Activated T-cell treated with anti-CD3 and anti-CD28 coated beads, Interleukin-2, amount 50 U/mL, for 24 hours (primary cell): ENCODE measurements at places on chromosomes 2 and 18.

- peak overlapping the region; percentile 99 for H3K27ac ChIP-seq
- peaks cover 33% of the 10 kb centered on the region for H3K4me1 ChIP-seq
- H3K4me3 ChIP-seq = peak overlapping the region; percentile 98
- H3K27me3 ChIP-seq = no peaks in the 10 kb centered on the region
- no peak for DNase-seq
- peaks cover 24% of the 10 kb centered on the region for H3K36me3 ChIP-seq
Observed at GRCh38 chr2:17752246-17752645, 1.4 kb downstream of the SMC6 start.

GRCh38 chr2:144503242-144503641, 16.7 kb downstream of the ZEB2 start:
- DNase-seq = no peak
- peaks cover 40% of the 10 kb centered on the region for H3K4me1 ChIP-seq
- H3K4me3 ChIP-seq = no peak overlapping the region
- no peak overlapping the region for H3K27ac ChIP-seq
- peaks cover 1% of the 10 kb centered on the region for H3K36me3 ChIP-seq
- peaks cover 36% of the 10 kb centered on the region for H3K27me3 ChIP-seq

DNA sequence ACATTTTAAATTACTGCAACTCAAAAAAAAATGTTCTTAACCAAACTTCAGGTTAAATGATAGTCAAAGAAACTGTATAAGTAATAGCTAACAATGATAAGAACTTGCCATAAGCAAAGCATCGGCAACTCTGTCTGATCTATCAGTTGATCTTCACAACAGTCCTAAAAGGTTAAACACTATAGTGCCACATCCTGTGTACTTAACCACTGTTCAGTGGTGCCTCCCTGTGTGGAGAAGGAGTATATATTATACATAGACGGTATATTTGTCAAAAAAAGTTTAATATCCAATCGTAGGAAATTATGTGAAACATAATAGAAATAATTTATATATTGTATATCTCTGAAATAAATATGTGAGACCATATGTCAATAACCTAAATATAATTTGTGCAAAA, 13.0 kb downstream of the DTNA start:
- DNase-seq = no peak
- H3K27ac ChIP-seq = no peak overlapping the region
- no peak overlapping the region for H3K4me3 ChIP-seq

DNA sequence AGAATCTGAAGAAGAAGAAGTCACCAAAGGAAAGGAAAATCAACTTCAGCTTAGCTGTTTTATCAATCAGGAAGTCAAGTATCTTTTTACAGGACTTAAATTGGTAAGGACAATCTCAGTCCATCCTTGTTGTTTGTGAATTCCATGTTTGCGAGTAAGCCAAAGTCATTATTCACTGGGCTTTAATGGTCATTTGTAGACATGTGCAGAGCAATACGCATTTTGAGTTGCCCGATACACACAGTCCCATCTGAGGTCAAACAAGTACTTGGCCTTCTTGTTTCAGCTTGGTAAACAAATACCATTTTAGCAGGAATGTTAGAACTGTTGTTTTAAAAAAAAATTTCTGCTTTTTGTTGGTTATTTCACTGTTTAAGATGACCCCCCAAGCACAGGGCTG, 40.9 kb downstream of the USP14 start:
- H3K27me3 ChIP-seq = no peaks in the 10 kb centered on the region
- no peak overlapping the region for H3K27ac ChIP-seq
- H3K4me1 ChIP-seq = peaks cover 6% of the 10 kb centered on the region
- no peak for DNase-seq
- peaks cover 87% of the 10 kb centered on the region for H3K36me3 ChIP-seq

DNA sequence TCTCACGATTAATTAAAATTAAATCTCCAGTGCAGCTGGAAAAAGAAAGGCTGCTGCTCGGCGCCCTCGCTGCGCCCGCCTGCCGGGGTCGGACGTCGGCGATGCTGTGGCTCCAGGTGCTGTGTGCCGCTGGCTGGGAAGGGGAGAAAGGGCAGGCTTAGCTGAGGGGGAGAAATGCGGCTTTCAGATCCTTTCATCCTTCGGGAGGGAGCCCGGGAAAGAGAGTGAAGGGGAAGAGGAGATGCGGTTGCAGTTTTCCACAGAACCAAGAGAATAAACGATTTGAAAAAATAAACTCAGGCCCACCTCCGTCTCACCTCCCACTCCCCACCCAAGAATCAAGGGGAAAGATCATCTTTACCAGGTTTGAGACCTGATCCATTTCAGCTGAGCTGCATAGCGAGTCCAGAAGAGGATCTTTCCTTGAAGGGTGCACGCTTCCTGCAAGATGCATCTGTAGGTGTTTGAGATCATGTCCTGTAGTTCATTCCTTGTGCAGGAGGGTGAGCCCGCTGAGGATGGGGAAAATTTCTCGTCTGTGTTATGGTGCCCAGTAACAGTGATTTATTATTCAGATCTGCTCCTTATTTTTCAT, 495 bp downstream of the TMEM169 start:
- H3K27ac ChIP-seq = peak overlapping the region; percentile 91
- peaks cover 12% of the 10 kb centered on the region for H3K36me3 ChIP-seq
- H3K4me1 ChIP-seq = peaks cover 64% of the 10 kb centered on the region
- DNase-seq = no peak

DNA sequence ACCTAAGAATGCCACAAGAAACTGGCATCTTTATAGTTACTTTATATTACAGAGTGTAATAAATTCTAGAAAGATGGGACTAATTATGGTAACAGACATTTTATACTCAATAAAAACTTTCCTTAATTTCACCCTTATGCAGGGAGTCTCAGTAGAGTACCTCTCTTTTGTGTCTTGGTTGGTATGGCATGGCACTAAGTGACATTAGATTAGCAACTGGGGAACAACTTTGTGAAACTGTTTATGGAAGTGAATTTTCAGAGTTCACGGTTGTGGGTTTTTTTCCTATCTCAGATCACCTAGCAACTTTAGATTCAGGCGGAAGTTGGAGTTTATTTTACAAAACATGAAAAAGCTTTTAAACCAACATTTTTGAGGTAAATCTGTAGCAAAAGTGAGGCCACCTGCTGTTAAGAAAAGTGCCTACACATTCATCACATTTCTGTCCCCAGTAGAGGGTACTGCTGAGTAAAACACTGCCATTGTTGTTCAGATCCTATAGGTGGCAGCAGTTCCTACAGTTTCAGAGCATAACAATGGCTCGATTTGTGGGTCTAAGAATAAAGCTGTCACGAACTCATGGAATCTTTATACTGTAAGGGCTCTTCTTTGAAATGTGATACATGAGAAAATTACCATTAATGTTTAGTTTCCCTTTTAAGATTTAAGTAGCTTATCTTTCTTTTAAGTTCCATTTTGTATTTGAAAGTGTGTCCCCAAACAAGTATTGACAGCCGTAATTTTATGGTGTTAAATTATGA, 117.6 kb downstream of the CAMKMT start:
- DNase-seq = no peak
- H3K4me1 ChIP-seq = peaks cover 9% of the 10 kb centered on the region
- H3K27me3 ChIP-seq = no peaks in the 10 kb centered on the region
- H3K36me3 ChIP-seq = no peaks in the 10 kb centered on the region
- no peak overlapping the region for H3K27ac ChIP-seq

GRCh38 chr2:140348826-140349225, 1568.6 kb upstream of the NXPH2 start:
- no peaks in the 10 kb centered on the region for H3K4me1 ChIP-seq
- no peak overlapping the region for H3K27ac ChIP-seq

- no peak overlapping the region for H3K4me3 ChIP-seq
- H3K4me1 ChIP-seq = no peaks in the 10 kb centered on the region
- H3K27ac ChIP-seq = no peak overlapping the region
- DNase-seq = no peak
Observed at GRCh38 chr2:8858264-8858663, 20.9 kb upstream of the KIDINS220 start.

- no peak for DNase-seq
- no peaks in the 10 kb centered on the region for H3K27me3 ChIP-seq
- H3K27ac ChIP-seq = no peak overlapping the region
- H3K4me3 ChIP-seq = no peak overlapping the region
Observed at GRCh38 chr2:177188482-177189469, 23.8 kb upstream of the HNRNPA3 start.

- H3K36me3 ChIP-seq = no peaks in the 10 kb centered on the region
- H3K4me3 ChIP-seq = no peak overlapping the region
- H3K4me1 ChIP-seq = peaks cover 5% of the 10 kb centered on the region
- H3K27me3 ChIP-seq = no peaks in the 10 kb centered on the region
- H3K27ac ChIP-seq = no peak overlapping the region
Observed at GRCh38 chr2:167192833-167193232, 304.6 kb downstream of the XIRP2 start.

DNA sequence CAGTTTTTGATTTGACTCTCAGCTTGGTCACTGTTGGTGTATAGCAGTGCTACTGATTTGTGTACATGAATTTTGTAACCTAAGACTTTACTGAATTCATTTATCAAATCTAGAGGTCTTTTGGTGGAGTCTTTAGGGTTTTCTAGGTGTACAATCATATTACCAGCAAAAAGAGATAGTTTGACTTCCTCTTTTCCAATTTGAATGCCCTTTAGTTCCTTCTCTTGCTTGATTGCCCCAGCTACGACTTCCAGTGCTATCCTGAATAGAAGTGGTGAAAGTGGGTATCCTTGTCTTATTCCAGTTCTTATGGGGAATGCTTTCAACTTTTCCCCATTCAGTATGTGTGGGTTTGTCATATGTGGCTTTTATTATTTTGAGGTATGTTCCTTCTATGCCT, 312.9 kb upstream of the REV1 start:
- no peak overlapping the region for H3K4me3 ChIP-seq
- H3K27ac ChIP-seq = no peak overlapping the region

DNA sequence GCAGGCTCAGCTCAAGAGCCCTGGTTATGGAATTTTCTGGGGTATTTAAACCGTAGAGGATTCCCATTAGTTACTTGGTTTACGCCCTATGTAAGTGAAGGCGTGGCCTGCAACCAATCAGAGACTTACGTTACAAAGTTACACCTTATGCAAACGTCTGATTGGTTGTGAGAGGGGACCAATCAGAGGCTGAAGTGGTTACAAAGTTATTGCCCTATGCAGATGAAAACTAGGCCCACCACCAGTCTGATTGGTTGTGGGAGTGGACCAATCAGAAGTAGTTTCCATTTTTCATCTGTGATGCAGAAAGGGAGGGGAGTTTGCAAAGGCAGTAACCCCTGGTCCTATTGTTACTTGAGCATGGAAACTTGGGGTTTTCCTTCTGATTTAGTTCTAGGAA, 49.1 kb downstream of the DLGAP1 start:
- H3K27ac ChIP-seq = no peak overlapping the region
- no peak overlapping the region for H3K4me3 ChIP-seq
- H3K4me1 ChIP-seq = no peaks in the 10 kb centered on the region
- no peak for DNase-seq
- H3K36me3 ChIP-seq = no peaks in the 10 kb centered on the region

DNA sequence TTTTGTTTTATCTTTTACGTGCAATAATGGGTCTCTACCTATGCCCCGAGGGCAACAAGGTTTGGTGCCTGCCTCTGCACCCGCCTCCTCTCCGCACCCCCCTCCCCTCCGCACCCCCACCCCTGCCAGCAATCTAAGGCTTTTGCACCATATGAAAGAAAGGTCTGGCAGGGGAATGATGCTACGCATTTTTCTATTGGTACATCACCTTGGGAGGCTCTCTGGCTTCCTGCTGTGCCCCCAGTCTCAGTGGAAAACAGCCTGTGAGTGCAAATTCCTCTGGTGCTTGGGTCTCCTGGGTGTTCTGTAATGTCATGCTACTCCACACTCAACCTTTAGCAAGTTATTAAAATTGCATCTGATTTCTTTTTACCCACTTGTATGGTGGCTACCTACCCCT, 161.3 kb upstream of the SMAD7 start:
- no peaks in the 10 kb centered on the region for H3K4me1 ChIP-seq
- DNase-seq = no peak
- no peak overlapping the region for H3K4me3 ChIP-seq
- H3K27ac ChIP-seq = no peak overlapping the region

DNA sequence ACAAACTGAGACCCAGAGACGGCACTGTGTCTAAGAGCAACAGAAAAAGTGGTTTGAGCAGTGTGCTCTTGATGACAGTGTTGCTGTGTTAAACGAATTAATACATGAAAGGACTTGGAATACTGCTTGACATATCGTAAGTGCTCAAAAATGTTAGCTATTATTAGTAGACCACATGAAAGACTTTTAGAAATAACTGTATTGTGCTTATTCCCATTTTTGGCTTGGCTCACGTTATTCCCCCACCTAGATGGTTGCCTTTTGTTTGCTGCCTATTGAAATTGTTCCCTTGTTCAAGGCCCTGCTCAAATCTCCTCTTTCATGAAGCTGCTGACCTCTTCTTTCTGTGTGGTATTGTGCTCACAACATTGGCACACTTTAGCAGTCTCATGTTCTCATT, 27.8 kb upstream of the C2orf74 start:
- H3K36me3 ChIP-seq = no peaks in the 10 kb centered on the region
- H3K27ac ChIP-seq = no peak overlapping the region
- H3K4me1 ChIP-seq = peaks cover 1% of the 10 kb centered on the region
- H3K4me3 ChIP-seq = no peak overlapping the region

DNA sequence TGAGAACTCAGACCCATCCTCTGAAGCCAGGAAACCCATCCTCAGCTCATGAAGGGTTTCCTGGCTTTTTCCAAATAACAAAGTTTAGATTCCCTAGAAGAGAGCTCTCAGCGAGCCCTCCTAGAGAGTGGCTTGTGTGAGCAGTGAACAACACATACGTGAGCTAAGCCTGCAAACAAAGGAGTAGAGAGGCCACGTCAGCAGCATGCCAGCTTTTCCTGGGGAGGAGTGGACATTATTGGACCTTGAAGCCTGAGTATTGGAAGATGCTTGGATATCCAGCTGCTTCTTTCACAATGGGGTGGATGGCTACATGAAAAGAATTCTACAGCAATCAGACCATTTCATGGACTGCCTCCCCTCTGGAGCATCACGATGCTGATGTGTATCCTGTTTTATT, 21.1 kb downstream of the KIF5C start:
- H3K27ac ChIP-seq = no peak overlapping the region
- no peak for DNase-seq
- peaks cover 10% of the 10 kb centered on the region for H3K27me3 ChIP-seq
- peaks cover 10% of the 10 kb centered on the region for H3K36me3 ChIP-seq
- H3K4me3 ChIP-seq = no peak overlapping the region

GRCh38 chr2:96665083-96665569, 22.6 kb downstream of the FER1L5 start:
- no peak overlapping the region for H3K27ac ChIP-seq
- H3K36me3 ChIP-seq = no peaks in the 10 kb centered on the region
- H3K4me3 ChIP-seq = no peak overlapping the region
- H3K4me1 ChIP-seq = no peaks in the 10 kb centered on the region
- H3K27me3 ChIP-seq = no peaks in the 10 kb centered on the region

DNA sequence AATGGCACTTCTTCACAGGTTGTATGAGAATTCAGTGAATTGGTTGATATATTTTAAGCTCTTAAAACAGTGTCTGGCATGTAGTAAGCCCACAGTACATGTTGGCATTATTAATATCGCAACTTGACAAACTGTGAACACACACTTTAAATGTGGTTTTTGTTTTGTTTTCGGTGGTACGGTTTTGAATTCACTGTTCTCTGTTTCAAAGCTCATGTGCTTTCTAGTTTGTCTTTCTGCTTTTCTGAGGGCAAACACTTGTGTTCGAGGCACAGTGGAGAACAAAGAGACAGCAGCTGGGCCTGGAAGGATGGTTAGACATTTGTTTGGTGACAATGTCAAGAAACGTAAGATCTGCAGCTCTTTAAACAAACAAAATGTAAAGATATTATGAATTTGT, 276.5 kb upstream of the MC4R start:
- H3K36me3 ChIP-seq = no peaks in the 10 kb centered on the region
- no peaks in the 10 kb centered on the region for H3K4me1 ChIP-seq
- no peak overlapping the region for H3K4me3 ChIP-seq
- DNase-seq = no peak
- H3K27me3 ChIP-seq = no peaks in the 10 kb centered on the region

GRCh38 chr2:2890901-2891300, 486.7 kb downstream of the EIPR1 start:
- no peaks in the 10 kb centered on the region for H3K36me3 ChIP-seq
- DNase-seq = no peak
- H3K4me1 ChIP-seq = no peaks in the 10 kb centered on the region
- H3K27me3 ChIP-seq = peaks cover 3% of the 10 kb centered on the region
- H3K27ac ChIP-seq = no peak overlapping the region
